Stimulated activated CD4-positive, alpha-beta T cell treated with anti-CD3 and anti-CD28 coated beads, Interleukin-1b, Interleukin-23, amount 100 ng/mL, for 48 hours (primary cell): ENCODE measurements at places on chromosomes 16 and 17.

DNA sequence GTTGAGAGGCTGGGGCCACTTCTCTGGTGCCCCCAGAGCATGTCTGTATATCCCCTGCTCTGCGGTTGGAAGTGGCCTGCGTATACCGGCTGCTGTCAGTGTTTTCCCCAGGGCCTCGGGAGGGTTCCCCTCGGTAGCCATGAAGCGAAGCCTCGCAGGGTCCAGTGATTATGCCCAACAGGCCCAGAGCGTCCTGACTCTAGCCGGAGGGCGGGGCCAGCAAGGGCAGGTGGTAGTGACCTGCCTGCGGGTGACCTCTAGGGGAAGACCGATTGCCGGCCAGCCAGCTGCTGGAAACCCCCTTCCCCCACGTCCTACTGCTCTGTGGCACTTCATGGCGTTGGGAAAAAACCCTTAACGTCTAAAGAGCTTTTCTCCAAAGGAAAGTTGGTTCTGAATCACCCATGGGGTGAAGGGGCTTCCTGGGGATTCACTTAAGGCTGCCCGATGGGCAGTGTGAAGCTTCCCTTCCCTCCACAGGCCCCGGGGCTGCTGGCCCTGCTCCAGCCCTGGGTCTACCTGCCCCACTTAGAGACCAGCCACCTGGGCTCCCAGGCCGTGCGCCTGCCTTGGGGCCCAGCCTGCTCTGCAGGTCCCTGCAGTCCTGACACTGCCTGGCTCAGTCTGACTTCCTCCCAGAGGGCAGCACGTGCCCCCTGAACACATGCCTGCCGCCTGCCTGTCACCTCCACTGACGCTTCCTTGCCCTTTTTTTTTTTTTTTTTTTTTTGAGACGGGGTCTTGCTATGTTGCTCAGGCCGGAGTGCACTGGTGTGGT lies 72.8 kb downstream of the SOCS1 start:
- DNase-seq = no peak

DNA sequence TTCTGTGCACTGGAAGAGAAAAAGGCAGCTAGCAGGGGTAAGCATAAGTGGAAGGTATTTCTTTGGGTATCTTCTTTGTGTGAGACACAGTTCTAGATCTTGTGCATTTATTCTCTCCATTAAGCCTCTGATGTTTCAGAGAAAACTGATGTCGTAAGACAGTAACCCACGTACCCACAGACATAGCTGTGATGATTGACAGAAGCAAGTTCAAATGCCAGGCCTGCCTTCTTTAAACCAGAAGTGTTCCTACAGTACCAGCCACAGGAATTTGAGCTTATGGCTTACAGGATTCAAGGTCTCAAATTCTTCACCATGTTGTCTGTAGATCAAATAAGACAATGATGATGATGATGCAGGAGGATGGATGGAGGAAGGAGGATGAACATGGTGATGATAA lies 161.4 kb upstream of the KCNJ16 start:
- DNase-seq = no peak

DNA sequence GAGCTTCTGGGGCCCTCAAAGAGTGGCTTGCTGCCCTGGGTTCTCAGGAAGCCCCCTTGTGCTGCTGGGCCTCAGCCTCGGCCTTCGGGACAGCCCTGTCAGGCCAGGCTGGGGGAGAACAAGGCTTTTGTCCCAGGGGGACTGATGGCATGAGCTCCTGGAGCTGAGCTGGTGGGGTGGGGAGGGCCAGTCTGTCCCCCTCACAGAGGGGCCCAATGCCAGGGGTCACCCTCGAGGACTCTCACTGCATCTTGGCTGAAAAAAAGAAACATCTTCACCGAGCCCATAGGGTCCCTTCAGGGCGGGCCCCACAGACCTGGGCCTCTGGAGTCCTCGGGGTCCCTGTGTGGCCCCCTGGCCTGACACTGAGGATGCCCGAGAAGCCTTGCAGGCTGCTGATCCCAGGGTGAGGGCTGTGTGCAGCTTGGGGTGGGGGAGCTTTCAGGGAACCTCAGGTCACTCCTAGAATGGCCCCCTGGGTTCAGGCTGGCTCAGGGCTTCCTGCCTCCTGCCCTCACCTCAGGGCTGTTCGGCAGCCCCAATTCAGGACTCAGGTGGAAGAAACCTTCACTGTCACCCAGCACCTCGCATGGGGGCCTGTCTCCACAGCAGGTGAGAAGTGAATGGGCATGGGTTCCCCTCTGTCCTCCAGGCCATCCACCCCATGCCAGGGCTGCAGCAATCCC lies 90.5 kb downstream of the TNFRSF13B start:
- no peak for DNase-seq

DNA sequence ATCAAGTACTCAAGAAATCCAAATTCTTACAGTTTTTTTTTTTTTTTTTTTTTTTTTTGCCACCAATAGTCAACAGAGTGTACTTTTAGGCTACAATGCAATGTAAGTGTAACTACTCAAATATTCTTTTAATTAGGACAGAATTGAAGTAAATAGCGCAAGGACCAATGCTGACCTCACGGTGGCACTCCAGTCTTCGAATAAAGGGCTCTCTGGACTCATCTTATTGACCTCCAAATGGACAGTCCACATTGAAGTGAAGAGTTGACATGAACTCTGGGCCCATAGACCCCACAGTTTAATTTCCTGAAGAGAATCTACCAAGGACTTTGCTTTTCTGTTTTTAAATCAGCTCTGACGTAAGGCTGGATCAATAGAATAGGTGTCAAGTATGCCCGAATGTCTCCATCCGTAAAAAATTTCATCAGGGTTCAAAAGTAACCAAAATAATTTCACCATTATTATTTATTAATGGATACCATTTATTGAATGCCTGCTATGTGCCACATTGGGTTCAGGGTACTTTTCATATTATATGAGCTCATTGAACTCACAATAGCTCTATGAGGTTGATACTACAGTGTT lies 7.3 kb upstream of the DDX52 start:
- no peak for DNase-seq

- DNase-seq = no peak
Measured at GRCh38 chr17:73492125-73492820, 152.0 kb downstream of the SDK2 start.

GRCh38 chr17:65751263-65751662 lies 189.8 kb upstream of the AXIN2 start:
- DNase-seq = no peak

DNA sequence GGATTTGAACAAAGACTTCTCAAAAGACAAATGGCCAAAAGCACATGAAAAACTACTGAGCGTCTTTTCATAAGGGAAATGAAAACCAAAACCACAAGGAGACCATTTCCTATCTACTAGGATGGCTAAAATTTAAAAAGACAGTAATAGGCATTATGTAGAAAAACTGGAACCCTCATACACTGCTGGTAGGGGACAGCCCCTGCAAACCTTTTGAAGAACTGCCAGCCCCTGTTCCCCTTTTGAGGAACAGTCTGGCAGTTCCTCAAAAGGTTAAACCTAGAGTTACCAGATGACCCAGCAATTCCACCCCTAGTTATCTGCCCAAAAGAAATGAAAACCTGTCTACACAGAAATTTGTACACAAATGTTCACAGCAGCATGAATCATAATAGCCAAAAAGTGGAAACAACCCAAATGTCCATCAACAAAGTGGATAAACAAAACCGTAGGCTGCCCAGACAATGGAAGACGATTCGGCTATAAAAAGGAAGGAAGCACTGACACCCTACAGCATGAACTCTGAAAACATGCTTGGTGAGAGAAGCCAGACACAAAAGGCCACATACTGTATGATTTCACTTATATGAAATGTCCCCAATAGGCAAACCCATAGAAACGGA lies 22.9 kb downstream of the CDIP1 start:
- no peak for DNase-seq

DNA sequence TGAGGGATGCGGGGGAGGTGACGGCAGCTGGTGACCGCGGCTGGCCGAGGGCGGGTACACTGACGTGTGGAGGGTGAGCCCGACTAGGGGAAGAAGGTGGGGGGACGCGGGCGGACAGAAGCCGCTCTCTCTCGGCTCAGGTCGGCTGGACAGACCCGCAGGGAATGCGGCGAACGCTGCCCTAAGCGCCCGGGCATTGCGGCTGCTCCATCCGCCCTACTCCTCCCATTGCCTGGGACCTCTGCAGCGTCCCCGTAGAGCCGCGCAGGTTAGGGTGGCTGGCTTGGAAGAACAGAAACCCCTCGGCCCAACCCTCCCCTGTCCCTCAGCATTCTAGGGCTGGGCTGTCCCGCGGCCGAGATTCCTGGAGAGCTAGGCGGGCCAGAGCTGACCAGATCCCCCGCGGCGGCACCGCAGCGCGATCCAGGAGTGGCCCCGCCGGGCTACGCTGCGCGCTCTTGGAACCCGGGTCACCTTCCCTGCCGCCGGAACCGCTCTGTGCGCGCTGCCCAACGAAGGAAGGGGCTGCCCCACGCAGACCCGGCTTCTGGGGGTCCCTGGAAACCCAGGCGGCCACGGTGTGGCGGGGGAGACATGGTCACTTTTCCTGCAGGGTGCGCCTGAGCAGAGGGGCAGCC lies 3.0 kb downstream of the DLX4 start:
- DNase-seq = no peak

GRCh38 chr16:76583945-76584344 lies 306.7 kb downstream of the CNTNAP4 start:
- DNase-seq = no peak

- no peak for DNase-seq
Measured at GRCh38 chr16:30914830-30915229, 8.5 kb upstream of the FBXL19 start.

DNA sequence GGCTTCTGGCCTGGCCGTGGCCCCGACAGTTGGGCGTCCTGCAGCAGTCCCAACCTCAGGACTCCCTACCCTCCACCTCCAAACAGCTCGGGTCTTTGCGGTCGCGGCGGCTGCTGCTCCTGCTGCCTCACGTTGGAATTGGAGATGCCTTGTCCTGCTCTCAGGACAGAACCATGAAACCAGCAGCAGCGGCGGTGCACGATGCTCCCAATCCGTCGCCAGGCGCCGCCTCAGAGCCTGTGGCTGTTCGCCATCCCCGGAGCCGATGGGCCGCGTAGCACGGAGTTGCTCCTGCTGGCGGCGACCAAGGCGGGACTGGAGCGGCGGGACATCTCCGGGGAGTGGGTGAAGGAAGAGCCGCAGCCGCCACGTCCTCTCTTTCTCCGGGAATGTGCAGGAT lies 1965.9 kb downstream of the TP53TG3F start:
- DNase-seq = no peak

- DNase-seq = no peak
Measured at GRCh38 chr17:1474402-1475189, 17.9 kb downstream of the MYO1C start.

- DNase-seq = no peak
Measured at GRCh38 chr17:42155614-42156045, 841 bp upstream of the RAB5C start.
